ENCODE measurements at places on chromosomes 2 and 18.

DNA sequence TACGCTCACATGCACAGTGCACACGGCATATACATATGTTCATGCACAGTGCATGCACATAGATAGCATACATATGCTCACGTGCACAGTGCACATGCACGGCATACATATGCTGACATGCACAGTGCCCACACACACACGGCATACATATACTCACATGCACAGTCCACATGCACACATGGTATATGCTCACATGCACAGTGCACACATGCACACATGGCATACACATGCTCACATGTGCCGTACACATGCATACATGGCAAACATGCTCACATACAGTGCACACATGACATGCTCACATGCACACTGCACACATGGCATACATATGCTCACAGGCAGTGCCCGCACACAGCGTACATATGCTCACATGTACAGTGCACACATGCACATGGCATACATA, 97.7 kb upstream of the CTDP1 start:
- DNase-seq = no peak

DNA sequence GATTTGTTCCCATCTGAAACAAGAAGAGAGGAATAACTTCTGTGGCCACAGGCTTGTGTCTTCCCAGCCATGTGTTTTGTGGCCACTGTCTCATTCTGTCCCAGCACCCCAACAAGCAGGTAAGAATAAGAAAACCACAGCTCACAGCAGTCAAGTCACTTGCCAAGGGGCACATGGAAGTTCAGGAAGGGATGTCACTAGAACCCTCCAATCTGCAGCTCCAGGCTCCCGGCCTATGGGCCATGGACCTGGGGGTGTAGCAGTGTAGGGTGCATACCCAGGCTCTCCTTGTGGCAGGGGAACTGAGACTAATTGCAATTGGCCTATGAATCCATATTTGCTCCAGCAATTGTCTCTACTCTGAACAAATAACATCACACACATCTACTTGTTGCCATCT, 112.5 kb downstream of the TFCP2L1 start:
- DNase-seq = no peak

DNA sequence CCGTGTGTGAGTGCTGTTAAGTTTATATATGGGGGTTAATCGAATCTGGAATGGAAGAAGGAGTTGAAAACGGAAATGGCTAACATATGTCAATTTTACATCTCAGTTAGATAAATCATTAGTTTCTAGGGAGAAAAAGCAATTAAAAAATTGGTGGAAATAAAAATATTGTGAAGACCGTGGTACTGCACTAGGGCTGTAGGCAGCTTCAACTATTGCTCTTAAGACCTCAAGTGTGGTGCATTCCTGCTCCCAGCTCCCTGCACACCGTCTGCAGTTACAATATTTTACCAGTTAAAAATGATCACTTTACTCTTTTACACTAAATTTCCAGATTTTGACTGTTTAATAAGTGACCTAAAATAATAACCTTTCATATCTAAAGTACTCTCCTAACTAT, 977.3 kb upstream of the POU3F3 start:
- DNase-seq = no peak

DNA sequence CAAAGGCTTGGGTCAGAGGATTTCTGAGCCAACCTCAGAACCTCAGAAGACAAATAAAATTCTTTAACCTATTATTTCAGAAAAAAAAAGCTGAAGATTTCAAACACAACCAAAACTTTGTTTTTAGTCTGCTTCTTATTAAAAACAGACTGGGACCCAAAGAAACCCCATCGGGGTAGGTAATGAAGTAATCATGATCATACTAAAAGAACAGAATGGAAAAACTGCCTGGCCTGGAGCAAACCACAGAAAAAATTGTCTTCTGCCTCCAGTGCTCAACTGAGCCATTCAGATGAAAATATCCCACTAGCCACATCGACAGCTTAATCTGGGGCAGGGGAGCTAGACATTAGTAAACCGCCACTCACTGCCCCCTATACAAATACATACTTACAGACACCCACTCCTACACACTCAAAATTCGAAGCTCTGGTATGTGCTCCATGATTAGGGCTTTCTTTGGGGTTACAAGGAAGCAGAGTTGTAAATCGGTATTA, 76.5 kb downstream of the SDC1 start:
- no peak for DNase-seq

GRCh38 chr2:224069172-224069571, 30.1 kb upstream of the SERPINE2 start:
- no peak for DNase-seq

- no peak for DNase-seq
These were observed 5.7 kb downstream of the AGPS start for GRCh38 chr2:177398290-177398683.

DNA sequence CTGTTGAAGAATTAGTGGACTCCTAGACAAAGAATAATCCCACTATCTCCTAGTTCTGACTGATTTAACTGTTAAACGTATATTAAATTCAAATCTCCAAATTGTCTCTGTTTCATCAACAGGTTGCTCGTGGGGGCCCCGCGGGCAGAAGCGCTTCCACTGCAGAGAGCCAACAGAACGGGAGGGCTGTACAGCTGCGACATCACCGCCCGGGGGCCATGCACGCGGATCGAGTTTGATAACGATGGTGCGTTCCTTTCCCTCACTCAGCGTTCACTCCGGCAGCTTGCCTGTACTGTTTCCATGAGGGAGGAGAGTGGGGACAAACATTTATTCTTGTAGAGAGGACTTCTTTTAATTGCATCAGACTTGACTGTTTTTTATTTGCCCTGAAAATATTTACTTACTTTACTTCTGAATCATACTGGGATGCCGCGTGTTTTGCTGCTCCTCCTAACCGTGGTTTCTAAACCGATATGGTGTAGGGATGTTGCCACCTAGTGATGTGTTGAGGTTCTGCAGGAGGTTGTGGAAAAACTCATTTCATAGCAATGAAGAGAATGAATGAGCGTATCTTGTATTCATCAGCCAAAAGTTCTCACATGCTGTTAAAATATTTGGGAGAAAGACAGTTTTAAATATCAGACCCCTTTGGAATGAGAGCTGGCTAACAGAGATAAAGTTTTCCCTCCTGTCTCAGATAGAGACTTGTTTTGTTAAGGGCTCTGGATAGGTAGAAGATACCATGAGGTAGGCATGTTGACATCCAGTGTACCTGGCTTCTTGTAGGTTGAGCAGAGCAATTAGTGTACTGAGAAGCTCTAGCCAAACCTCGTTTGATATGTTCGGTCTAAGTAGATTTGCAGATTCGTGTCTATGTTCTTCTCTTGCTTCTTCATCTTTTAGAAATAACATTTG, 38.3 kb downstream of the ITGA6 start:
- DNase-seq = peak; percentile 83

DNA sequence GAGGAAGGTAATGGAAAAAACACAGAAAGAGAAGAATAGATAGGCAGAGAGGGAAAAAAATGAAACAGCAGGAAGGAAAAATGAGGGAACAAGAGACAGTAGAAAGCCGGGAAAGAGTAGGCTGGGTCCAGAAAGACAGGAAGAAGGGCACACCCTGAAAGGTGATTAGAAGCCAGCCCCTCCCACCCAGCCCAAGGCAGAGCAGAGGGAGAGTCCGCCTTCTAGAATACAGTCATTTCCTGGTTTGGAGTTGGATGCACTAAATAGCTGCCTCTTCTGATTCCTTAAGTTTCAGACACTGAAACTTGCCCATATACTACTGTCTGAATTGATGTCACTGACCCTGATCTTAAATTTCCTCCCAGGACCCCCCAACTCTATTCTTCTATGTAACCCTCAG, 17.9 kb upstream of the DSG3 start:
- no peak for DNase-seq

DNA sequence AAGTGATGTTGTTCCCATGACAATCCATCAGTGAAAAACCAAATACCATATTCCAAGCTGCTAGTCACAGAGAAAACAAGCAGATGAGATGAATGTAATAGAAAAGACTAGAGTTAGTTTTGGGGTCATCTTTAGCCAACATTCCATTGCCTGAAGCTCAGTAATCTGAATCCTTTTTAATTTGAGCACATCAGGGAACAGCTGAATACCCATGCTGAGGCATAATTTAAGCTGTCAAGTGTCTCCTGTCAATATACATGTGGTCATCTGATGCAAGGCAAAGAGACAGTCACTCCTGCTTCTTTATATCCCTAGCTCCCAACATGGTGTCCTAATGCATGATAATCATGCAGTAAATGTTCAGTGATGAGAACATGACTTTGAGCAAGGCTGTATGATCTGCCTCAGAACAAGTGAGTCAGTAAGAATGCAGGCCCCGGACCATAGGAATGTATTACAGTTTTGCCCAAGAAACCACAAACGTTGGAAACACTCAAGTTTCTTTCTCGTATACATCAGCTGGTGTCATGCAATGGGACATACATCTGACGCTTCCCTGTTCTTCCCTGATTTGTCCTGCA, 48.0 kb downstream of the CDK15 start:
- DNase-seq = no peak

- DNase-seq = no peak
These were observed 447.5 kb upstream of the SLC14A2 start for GRCh38 chr18:45167631-45168280.

DNA sequence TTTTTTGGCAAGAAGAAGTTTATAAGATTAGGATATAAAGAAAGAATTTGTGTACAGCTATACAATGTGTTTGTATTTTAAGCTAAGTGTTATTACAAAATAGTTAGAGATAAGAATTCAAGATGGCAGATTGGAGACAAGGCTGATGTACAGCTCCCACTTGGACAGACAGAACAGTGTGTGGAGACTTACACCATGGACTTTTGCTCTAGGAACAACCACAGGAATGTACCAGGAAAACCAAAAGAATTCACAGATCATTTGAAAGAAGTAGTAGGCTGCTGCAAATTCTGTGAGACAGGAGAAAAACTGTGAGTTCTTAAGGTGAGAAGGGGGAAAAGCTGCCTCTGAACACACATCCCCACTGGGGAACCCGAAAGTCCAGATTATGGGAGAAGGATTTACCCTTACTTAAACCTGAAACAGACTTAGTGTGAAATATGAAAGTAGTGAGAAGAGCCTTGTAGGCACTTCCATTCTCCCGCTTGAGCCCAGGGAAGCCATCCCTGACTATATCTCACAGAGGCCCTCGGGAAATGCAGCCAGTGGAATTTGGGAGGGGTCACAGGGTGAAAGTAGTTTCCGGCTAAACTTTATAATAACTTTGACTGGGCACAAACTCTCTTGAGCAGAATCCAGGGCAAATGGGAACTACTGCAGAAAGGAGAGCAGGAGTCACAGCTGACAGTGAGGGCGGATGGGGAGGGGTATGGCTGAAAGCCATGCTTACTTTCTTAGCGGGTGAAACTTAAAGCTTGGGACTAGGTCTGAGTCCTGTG, 11.6 kb upstream of the RPRD1A start:
- DNase-seq = no peak

- DNase-seq = peak; percentile 47
These were observed 99.1 kb downstream of the ALPK2 start for GRCh38 chr18:58529714-58530354.

DNA sequence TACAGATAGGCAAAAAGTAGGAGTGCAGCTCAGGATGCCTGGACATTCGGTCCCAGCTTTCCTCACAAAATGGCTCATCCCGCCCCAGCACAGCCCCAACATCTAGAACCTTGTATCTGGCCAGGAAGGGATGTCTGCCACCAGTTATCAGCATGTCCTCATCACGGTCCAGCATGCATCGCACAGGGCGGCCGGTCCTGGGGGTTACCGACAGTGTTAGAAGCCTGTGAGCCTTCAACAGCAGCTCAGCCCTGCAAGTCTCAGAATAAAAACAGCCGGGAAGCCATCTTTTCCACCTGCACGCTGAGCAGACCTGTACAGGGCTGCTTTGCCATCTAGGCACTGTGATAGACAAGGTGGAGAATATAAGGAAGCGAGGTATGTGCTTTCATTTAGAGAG, 49.2 kb downstream of the XDH start:
- DNase-seq = no peak

DNA sequence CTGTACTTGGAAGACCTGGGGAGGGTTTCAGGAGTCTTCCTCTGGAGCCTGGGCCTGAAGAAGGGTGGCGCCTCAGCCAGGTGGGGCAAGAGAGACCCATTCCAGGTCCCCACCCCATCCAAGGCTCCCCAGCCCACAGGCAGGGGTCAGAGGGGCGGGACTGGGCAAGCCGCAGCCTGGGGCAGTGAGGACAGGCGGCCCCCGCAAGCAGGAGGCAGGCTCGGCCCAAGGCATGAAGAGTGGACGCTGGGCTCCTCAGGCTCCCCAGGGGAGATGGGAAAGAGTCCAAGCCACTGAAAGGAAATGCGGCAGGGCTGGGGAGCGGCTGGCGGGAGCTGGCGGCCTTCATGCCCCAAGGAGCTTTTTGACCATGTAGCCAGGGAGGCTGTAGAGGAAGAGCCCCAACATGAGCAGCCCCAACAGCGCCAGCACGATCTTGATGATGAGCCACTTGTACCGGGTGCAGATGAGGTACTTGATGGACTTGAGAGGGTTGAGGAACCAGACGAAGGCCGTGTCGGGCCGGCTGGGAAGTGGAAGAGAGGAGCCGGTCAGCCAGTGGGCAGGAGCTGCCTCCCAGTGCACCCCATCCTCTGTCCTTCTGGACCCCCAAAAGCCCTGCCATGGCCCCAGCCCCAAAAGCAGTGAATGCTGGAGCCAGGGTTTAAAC, 20.1 kb downstream of the OTOF start:
- no peak for DNase-seq

- no peak for DNase-seq
These were observed 112.1 kb downstream of the PLB1 start for GRCh38 chr2:28607730-28608499.

DNA sequence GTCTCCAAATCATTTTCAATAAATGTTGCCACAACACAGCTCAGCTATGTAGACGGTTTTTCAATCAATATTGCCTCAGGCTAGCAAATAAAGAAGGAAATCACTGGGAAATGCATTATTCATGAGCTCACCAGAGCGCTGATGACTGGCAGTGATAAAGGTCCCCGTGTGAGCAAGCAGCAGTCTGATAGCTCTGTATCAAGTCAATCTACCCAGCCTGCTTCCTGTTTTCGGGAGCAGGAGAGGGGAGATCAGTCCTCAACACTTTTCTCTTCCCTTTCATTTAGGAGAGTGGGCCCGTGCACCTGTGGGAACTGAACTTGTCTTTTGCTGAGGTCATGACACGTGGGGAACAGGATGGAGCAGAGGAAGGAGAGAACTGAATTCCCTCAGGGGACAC, 253.9 kb upstream of the SIX2 start:
- DNase-seq = peak; percentile 56

DNA sequence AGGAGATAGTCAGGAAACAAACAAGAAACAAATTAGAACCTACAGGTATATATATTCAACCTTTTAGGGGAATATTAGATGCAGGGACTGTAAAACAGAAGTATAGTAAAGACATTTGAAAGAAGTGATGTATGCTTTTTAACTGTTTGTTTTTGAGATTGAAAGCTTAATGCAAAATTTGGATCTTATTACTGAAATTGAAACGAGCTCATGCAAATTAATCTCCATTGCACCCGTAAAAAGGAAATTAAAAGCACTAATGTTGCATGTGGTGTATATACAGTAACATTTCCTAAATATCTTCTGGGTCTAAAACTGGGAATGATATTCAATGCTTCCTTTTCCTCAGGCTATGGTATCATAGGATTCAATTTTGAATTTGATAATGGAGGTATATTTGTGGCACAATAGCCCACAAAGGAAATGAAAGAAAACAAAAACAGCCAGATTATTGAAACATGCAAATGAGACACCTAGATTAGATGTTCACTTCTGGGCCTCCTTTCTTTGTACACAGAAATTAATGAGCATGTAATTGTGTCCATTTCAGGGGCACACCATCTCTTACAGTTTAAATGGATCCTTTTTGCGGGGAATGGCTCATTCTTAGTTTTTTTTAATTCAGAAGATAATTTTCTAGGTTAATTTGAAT, 1.6 kb upstream of the ELOA2 start:
- DNase-seq = no peak

GRCh38 chr18:48151421-48152065, 221.1 kb upstream of the SMAD2 start:
- DNase-seq = no peak
